Left ventricle myocardium inferior (tissue), 1 donor: ENCODE measurements at places on chromosomes 6 and 20. TPM values are rescaled to one million over a fixed set of nuclear protein-coding genes. Genes with fewer than 3 reads are reported as not detected.

Gene PRDM1
- total RNA-seq, result 0.85 TPM

Gene LY6G6D
- total RNA-seq, result not detected

Gene TMEM200A
- not detected for total RNA-seq

Gene SEMG1
- not detected for total RNA-seq

Gene TRDN
- 453 TPM for total RNA-seq

Gene PARD6B
- 3.4 TPM for total RNA-seq

Gene DACT2
- 2.3 TPM for total RNA-seq

Gene PTP4A1
- total RNA-seq, result 22.3 TPM

- peaks cover 38% of the 10 kb centered on the region for H3K4me1 ChIP-seq
- H3K27ac ChIP-seq, result peak overlapping the region; percentile 95
- DNase-seq, result no peak
- peak overlapping the region; percentile 97 for H3K4me3 ChIP-seq
- peaks cover 34% of the 10 kb centered on the region for H3K36me3 ChIP-seq
- no peaks in the 10 kb centered on the region for H3K27me3 ChIP-seq
Observed at GRCh38 chr6:42889815-42890214, 10.4 kb downstream of the RPL7L1 start.

- H3K27me3 ChIP-seq, result no peaks in the 10 kb centered on the region
- no peak overlapping the region for H3K27ac ChIP-seq
- DNase-seq, result no peak
- no peak overlapping the region for H3K4me3 ChIP-seq
Observed at GRCh38 chr6:33343953-33344611, 26.5 kb upstream of the ZBTB22 start.

- no peak overlapping the region for H3K27ac ChIP-seq
- H3K4me1 ChIP-seq, result no peaks in the 10 kb centered on the region
- H3K4me3 ChIP-seq, result no peak overlapping the region
- H3K36me3 ChIP-seq, result no peaks in the 10 kb centered on the region
Observed at GRCh38 chr6:90328004-90328403, 31.4 kb upstream of the BACH2 start.

DNA sequence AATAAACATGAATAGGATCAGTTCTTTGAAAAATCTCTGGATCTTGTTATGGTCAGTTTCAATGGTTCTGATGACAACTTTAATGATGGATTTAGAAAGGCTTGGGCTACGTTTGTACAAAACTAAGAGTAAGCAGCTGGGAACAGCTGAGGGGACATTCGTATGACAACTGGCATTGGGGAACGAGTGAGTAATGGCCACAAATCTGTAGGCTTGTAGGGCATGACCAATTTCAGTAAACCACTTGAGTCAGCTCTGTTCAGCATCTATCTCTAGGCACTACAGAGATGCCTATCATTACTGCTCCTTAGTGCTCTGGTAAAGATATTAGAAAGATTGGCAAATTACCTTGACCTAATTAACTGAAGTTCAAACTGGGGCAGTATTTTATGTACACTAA lies 1375.6 kb downstream of the EPHA7 start:
- no peaks in the 10 kb centered on the region for H3K4me1 ChIP-seq
- no peaks in the 10 kb centered on the region for H3K27me3 ChIP-seq
- DNase-seq, result no peak
- H3K27ac ChIP-seq, result no peak overlapping the region
- H3K4me3 ChIP-seq, result no peak overlapping the region
- no peaks in the 10 kb centered on the region for H3K36me3 ChIP-seq

GRCh38 chr6:3162067-3162497 lies 4.7 kb upstream of the TUBB2A start:
- H3K4me1 ChIP-seq, result peaks cover 56% of the 10 kb centered on the region
- DNase-seq, result no peak
- H3K4me3 ChIP-seq, result peak overlapping the region; percentile 82
- H3K27ac ChIP-seq, result peak overlapping the region; percentile 96

- no peaks in the 10 kb centered on the region for H3K4me1 ChIP-seq
- H3K36me3 ChIP-seq, result no peaks in the 10 kb centered on the region
- no peak overlapping the region for H3K4me3 ChIP-seq
- DNase-seq, result no peak
Observed at GRCh38 chr6:2173203-2173961, 72.0 kb downstream of the GMDS start.

GRCh38 chr6:53451165-53451564 lies 93.7 kb downstream of the GCLC start:
- no peak overlapping the region for H3K4me3 ChIP-seq
- H3K36me3 ChIP-seq, result no peaks in the 10 kb centered on the region
- H3K4me1 ChIP-seq, result peaks cover 6% of the 10 kb centered on the region
- no peak overlapping the region for H3K27ac ChIP-seq
- no peak for DNase-seq

DNA sequence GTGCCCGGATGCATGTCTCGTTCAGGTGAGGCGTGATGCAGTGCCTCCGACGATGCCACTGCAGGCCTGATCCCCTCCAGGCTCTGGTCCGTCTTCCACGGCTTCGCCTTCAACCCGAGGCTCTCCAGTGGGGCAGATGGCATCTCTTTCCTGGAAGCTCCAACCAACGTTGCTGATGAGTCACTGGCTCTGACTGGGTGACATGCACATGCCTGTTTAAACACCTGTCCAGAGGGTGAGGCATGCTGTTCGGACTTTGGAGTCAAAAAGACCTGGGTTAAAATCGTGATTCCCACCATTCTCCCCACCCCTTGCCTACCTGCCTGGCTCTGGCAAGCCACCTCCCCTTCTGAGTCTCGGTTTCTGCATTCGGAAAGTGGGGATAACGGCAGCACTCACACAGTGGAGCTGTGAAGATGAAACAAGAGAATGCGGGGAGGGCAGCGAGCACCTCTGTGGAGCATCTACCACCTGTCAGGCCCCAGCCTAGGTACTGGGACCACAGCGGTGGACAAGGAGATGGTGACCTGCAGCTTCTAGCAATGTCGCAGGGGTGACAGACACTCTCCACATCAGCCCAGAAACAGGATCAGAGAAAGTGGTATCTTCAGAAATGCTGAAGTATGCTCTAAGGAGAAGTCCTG lies 8.5 kb upstream of the EDN3 start:
- peaks cover 62% of the 10 kb centered on the region for H3K27me3 ChIP-seq
- H3K27ac ChIP-seq, result no peak overlapping the region
- H3K36me3 ChIP-seq, result no peaks in the 10 kb centered on the region
- no peak overlapping the region for H3K4me3 ChIP-seq
- DNase-seq, result no peak
- no peaks in the 10 kb centered on the region for H3K4me1 ChIP-seq

- no peaks in the 10 kb centered on the region for H3K36me3 ChIP-seq
- no peak overlapping the region for H3K4me3 ChIP-seq
- peaks cover 29% of the 10 kb centered on the region for H3K27me3 ChIP-seq
- DNase-seq, result no peak
Observed at GRCh38 chr20:43040427-43040826, 149.3 kb downstream of the PTPRT start.

DNA sequence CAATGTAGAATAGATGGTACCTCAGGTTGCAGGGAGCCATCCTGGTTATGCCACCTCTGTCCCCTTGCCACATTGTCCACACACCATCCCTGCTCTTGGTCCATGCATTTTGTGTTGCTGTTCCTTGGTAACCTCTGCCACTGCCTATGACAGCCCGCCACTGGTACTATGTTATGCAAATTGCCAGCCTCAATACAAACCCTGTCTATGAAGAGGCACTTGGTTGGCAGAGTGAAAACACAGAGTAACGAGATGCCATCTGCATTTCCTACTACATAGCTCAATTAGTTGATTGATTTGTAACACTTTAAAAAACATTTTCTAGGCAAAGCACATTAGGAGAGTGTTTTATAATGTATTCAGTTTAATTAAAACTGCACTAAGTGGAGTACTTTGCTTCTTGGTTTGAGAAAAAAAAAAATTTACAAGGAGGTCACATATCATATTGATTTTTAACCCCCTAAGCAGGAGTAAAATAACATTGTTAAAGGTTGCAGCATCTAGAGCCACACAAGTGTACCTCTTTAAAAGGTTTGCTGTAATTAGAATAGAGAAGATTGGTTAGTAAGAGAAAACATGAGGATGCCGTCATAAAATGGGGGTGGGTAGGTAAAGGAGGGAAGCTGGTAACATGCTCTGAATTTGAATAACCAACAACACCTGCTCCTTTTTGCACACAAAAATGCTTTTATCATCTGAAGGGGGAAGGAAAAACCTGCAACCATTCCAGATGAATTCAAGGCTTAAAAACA lies 817.1 kb downstream of the KIF16B start:
- H3K27ac ChIP-seq, result no peak overlapping the region
- no peaks in the 10 kb centered on the region for H3K27me3 ChIP-seq
- H3K36me3 ChIP-seq, result no peaks in the 10 kb centered on the region
- H3K4me1 ChIP-seq, result no peaks in the 10 kb centered on the region
- DNase-seq, result no peak

DNA sequence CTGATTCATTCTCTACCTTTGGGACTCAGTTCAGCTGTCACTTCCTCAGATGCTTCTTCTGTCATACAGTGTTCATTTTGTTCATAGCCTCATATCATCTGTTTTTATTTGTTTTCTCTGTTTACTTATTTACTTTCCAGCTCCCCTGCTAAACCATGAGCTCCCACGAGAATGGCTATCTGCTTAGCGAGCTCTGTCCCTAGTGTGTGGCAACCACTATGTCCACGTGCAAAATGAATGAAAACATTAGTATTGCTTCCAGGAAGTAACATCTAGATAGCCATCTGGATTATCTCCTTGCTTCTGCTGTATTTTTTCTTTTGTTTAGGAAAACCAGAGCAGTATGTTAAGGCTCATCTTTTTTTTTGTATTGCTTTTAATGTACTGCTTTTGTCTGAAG lies 417.0 kb upstream of the SLC35B3 start:
- no peaks in the 10 kb centered on the region for H3K36me3 ChIP-seq
- no peaks in the 10 kb centered on the region for H3K4me1 ChIP-seq
- H3K27ac ChIP-seq, result no peak overlapping the region
- DNase-seq, result no peak
- H3K27me3 ChIP-seq, result no peaks in the 10 kb centered on the region

- H3K4me3 ChIP-seq, result no peak overlapping the region
- DNase-seq, result no peak
- no peaks in the 10 kb centered on the region for H3K36me3 ChIP-seq
- H3K27me3 ChIP-seq, result no peaks in the 10 kb centered on the region
- H3K4me1 ChIP-seq, result peaks cover 14% of the 10 kb centered on the region
Observed at GRCh38 chr6:167094820-167095637, 27.9 kb upstream of the CCR6 start.

GRCh38 chr6:43770372-43771209 lies 580 bp downstream of the VEGFA start:
- no peaks in the 10 kb centered on the region for H3K27me3 ChIP-seq
- H3K27ac ChIP-seq, result peak overlapping the region; percentile 98
- peaks cover 7% of the 10 kb centered on the region for H3K36me3 ChIP-seq
- peak overlapping the region; percentile 95 for H3K4me3 ChIP-seq
- peak; percentile 84 for DNase-seq

- no peaks in the 10 kb centered on the region for H3K36me3 ChIP-seq
- DNase-seq, result no peak
- no peaks in the 10 kb centered on the region for H3K4me1 ChIP-seq
Observed at GRCh38 chr20:55417836-55418235, 587.5 kb downstream of the CBLN4 start.

- no peak overlapping the region for H3K27ac ChIP-seq
- peaks cover 16% of the 10 kb centered on the region for H3K4me1 ChIP-seq
- DNase-seq, result no peak
- no peak overlapping the region for H3K4me3 ChIP-seq
Observed at GRCh38 chr6:44150317-44150917, 8.2 kb upstream of the CAPN11 start.

DNA sequence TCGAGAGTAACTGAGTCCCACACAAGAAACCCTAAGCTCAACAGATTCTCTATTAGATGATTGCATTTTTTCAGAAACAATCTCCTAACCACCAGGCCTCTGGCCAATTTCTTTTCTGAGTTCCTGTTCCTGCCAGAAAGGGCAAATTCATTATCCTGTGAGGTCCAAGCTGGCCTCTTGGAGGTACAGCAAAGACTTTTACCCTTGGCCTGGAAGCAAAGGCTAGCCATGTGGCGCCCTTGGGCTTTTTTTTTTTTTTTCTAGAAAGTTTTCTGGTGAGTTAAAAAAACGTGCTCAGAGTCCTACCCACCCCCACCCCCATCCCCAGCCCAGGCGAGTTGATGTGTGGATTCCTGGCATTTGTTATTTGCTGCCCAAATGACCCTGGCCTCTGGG lies 59.0 kb upstream of the EEF1A1 start:
- peaks cover 38% of the 10 kb centered on the region for H3K27me3 ChIP-seq
- peaks cover 30% of the 10 kb centered on the region for H3K4me1 ChIP-seq
- H3K27ac ChIP-seq, result peak overlapping the region; percentile 87
- peak overlapping the region; percentile 47 for H3K4me3 ChIP-seq
- DNase-seq, result no peak

DNA sequence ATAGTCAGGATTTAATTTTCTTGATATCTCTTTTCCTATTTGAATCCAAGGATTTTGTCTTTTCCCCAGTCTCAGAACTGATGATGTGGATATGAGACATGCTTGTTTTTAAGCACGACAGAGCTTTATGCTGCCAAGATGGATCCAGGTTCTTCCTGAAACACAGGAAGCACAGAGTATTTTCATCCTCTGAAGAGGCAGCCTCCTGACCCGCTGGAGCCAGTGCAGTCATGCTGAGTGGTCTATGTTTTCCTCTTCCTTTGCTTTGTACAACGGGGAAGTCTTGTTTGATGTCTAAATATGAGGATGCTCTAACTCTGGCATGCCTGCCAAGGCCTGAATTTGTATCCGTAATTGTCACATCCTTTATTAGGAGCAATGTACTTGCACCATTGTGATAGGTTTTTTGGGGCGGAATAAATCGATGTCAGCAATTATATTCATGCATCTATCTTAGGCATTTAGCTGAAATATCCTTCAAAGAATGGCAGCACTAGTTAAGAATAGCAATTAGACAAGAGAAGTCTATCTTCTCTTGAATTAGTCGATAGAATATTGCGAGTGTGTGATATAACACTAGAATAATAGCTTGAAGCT lies 407.1 kb upstream of the JAG1 start:
- DNase-seq, result no peak
- H3K27ac ChIP-seq, result peak overlapping the region; percentile 38
- H3K4me3 ChIP-seq, result no peak overlapping the region
- peaks cover 10% of the 10 kb centered on the region for H3K4me1 ChIP-seq

DNA sequence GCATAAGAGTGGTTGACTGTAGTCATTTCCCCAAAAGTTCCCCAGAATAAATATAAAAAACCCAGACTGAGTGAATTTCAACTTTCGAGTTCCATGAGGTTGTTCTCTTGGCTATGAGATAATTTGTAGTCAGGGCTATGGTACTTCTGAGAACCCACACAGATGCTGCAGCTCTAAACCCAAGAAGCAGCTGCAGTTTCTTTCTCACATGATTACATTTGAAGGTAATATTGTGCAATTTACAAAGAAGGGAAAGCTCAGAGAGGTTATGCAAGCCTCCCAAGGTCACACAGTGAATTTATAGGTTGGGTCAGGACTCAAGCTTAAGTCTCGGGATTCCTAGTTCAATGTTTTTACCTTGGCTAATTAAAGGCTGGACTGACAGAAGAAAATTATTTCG lies 29.7 kb upstream of the CD93 start:
- H3K4me3 ChIP-seq, result no peak overlapping the region
- H3K27ac ChIP-seq, result peak overlapping the region; percentile 34
- peaks cover 5% of the 10 kb centered on the region for H3K27me3 ChIP-seq
- peaks cover 39% of the 10 kb centered on the region for H3K4me1 ChIP-seq
- H3K36me3 ChIP-seq, result no peaks in the 10 kb centered on the region
